ENCODE measurements at places on chromosomes 3 and 15.

DNA sequence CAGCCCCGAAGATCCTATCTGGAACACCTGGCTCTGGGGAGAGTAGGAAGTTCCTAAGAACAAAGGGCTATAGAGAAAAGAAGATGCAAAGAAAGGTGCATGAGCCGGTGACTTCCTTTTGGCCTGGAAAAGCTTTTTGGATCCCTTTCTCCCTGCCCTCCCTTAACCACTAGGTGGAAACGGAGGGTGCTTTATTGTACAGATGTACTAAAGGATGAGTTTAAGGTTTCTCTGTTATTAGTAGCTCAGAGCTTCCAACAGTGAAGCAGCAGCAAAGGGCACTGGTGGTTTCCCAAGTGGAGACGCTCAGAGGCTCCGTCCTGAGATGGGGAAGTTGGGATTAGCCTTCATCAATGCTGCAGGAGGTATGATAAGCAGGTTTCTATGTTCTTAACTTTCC is 5.9 kb upstream of the ADGRG7 start:
- peak; percentile 41 for DNase-seq

- DNase-seq: no peak
Measured at GRCh38 chr3:13749063-13749764, 130.7 kb downstream of the WNT7A start.

- no peak for DNase-seq
Measured at GRCh38 chr3:53083521-53083920, 37.6 kb upstream of the SFMBT1 start.

GRCh38 chr3:52090131-52090932 is 34.0 kb upstream of the DUSP7 start:
- peak; percentile 50 for DNase-seq

DNA sequence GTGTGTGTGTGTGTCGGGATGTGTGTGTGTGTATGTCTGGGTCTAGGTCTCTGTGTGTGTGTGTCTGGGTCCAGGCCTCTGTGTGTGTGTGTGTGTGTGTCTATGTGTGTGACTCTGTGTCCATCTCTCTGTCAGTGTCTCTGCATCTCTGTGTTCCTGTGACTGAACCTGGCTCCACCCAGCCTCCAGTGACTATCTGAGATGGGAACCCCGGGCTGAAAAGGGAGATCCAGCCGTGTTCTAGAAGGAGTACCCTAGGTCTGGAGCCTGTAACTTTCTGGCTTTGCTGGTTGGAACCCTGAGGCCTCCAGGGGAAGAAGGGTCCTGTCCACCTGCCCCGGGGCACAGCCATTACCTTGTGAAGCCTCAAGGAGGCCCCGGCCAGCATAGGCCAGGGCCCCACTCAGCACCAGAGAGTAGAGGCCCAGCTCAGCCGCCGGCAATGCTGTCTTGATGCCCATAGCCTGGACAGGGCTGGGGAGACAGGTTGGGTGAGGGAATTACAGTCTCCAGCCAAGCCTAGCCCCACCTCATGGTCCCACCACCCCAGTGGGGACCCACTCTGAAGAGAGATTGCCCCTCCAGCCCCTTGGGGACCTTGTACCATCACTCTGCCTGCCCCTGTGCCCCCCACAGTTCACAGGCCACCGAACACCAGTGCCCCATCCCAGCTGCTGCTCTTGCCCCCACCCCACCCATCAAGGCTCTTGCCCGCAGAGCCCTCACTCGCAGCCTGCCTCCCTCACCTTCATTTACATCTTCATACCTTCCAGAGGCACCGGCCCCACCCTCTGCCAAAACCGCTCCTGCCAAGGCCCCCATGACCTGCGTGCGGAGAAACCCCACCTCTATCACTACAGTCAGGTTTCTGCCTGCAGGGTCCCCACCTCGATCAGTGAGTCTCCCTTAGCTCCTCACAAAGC is 2.0 kb downstream of the HHATL start:
- no peak for DNase-seq

DNA sequence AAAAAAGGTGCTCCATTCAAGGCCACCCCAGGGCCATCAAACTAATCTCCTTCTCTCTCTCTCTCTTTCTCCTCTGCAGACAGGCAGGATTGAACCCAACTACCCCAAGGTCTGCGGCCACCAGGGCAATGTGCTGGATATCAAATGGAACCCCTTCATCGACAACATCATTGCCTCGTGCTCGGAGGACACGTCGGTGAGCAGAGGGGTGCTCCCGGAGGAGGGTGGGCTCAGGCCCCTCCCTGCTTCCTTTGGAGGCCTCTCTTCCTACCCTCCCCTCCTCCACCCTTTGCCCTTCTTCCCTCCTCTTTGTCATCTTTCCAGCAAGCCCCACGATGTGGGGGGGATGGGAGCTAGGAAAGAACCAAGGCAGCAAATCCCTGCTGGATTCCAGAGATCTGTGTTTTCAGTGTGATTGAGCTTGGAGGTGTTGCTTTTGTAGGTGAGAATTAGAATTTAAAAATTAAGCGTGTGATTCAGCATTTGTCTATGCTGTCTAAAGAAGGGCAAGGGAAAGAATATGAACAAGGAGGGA is 116.3 kb downstream of the CORO2B start:
- DNase-seq: no peak

DNA sequence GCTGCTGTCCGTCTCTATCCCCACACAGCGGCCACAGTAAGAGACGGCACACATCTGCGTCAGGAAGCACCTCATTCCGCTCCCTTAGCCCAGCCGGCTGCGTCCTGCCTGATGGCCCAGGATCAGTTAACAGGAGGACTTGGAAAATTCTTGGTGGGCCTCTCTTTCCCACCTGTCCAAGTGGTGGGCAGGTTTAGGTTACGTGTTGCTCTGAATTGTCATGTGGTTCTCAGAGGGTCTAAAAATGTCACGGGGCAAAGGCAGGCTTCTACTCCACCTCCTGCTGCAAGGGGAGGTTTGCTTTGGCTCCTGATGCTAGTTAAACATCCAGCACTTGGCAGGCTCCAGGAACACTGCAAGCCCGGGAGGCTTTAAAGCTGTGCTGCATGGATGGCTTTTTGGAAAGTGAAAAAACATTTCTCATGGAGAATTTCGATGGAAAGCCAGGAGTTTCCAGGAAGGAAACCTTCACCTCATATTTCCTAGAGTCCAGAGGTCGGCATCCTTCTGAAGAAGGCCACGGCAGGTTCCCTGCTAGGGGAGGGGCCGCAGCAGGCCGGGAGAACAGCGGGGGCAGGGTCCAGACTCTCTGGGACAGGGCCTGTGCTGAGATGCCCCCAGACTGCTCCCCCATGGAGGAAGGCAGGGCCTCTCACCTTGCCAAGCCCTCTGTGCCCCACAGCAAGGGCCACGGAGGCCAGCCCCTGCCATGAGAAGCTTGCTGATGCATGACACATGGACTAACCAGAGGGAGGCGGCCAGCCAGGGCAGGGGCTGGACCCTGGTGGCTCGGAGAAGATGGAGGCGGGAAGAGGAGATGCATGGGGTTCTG is 10.8 kb downstream of the CTSH start:
- no peak for DNase-seq

GRCh38 chr3:162166543-162166942 is 669.9 kb downstream of the OTOL1 start:
- no peak for DNase-seq

DNA sequence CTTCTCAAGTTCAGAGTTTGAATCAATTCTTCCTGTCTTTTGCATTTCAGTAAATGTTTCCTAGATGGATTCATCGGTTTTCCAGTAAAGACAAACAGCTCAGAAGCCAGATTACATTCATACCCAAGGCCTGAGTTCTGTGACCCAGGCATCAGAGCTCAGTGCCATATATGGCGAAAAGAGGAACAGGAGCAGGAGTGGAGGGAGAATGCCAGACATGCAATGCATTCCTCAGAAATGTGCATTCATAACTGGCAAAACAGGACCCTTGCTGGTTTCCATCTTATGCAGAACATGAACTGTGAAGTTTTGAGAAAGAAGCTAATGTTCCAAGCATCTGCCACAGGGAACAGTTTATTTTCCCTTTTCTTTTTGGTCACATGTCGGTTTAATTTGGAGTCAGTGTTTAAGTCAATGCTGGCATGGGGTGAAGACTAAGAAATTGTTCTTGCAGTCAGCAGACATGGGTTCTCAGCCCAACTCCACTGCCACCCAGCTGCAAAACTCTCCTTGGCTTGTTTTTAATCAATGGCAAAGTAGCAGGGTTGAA is 116.5 kb downstream of the LPP start:
- DNase-seq: peak; percentile 63

- no peak for DNase-seq
Measured at GRCh38 chr3:45032113-45032512, 6.0 kb downstream of the CLEC3B start.

GRCh38 chr3:24352893-24353553 is 141.6 kb downstream of the THRB start:
- no peak for DNase-seq

GRCh38 chr3:48431224-48432029 is 1.5 kb upstream of the PLXNB1 start:
- DNase-seq: no peak

All from KBM-7 (cell line).